ENCODE measurements at places on chromosomes 2 and 18. TPM values are rescaled to one million over a fixed set of nuclear protein-coding genes. Genes with fewer than 3 reads are reported as not detected.

DNA sequence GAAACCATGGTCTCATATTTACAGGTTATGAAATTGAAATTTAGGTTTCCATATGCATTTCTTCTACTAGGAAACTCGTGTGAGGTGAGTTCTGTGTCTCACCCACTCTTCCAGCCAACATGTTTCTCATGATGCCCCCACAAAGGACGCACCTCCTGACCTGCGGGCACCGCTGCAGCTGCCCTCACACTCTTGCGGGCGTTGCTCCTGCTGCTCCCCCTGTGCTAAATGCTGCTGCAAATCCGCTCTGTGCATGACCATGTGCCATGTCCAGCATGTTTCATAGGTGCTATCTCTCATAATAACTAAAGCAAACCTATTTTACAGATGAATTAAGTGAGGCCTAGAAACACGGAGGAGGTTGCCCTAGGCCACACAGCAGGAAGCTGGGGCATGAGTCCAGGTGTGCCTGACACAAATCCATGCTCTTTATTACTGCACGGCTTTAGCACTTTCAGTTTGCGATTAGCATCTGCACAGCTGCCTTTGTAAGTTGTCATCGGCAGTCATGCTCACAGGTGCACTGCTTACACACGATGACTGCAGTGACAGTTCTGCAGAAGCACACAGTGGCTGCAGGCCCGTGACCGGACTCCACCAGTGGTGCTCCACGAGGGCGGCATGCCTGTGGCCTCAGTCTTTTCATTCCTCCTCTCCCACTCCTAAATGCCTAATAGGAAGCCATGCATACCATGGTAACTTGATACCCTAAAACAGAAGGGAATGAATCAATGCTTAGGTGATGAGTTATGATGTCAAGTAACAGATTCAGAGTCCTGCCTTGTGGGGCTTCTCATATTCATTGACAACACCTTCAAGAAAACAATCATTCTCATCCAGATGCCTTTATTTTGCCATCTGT lies 14.9 kb upstream of the GALR1 start:
- no peak for DNase-seq

- peak; percentile 34 for DNase-seq
These were observed 218.0 kb downstream of the IRS1 start for GRCh38 chr2:226581661-226582060.

DNA sequence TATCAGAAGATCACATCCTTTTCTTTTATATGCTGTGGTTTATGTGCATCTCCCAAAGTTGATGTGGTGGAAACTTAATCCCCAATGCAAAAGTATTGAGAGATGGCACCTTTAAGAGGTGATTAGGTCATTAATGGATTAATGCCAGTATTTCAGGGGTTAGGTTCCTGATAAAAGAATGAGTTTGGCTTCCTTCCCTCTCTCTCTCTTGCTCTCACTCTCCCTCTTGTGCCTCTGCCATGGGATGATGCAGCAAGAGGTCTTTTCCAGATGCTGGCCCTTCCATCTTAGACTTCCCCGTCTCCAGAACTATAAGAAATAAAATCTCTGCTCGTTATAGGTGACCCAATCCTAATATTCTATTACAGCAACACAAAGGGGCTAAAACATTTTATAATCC lies 85.0 kb downstream of the TTC27 start:
- no peak for DNase-seq

GRCh38 chr2:72755647-72756423 lies 70.0 kb downstream of the EXOC6B start:
- no peak for DNase-seq

The LHCGR gene
- not detected for total RNA-seq

Measured in LHCN-M2 (cell line).